Uterus (tissue), 4 donors: ENCODE measurements at places on chromosomes 5 and 9. TPM values are rescaled to one million over a fixed set of nuclear protein-coding genes. Genes with fewer than 3 reads are reported as not detected.

DNA sequence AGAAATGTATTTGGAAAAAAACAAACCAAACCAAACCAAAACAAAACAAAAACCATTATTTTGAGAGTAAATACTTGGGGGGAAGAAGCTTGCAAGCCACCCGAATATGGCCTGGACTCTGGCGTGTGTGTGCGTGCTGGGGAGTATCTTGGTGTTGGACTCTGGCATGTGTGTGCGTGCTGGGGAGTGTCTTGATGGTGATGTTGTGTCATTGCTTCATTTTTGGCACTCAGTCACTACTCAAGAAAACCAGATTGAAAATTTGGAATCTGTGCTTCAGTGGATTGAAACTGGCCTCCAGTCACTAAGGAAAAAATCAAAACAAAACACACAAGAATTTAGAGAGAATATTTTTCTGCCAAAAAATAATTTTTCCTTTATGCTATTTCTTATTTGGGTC, 76.1 kb downstream of the ARRDC3 start:
- H3K27me3 ChIP-seq, result no peaks in the 10 kb centered on the region
- H3K27ac ChIP-seq, result peak overlapping the region; percentile 28
- H3K4me1 ChIP-seq, result no peaks in the 10 kb centered on the region
- no peak overlapping the region for H3K4me3 ChIP-seq

DNA sequence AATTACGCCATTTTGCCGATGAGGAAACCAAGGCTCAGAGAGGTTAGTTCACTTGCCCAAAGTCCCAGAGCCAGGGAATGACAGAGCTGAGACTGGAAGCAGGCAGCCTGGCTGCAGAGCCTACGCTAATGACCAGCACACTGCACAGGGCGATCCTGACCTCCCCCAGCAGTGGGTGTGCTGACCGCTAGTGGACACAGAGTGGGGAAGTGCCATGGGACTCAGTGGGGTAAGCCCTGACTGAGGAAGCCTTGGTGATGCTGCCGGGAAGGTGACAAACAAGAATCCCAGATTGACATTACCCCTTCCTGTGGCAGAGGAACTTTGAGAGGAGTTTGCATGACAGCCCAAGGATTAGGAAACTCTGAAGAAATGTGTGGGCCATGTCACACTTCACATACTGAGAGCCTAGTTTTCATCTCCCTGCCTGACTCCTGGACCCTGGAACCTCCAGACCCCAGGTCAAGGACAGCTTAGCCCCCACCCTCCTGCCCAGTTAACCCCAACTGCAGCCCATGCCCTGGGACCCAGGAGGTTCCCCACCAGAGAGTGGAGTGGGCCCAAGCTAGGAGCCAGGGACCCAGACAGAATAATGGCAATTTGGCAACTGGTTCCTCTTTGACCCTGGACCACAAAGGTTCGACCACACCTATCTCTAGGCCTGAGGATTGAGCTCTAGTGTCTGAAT, 19.7 kb upstream of the CSF1R start:
- no peaks in the 10 kb centered on the region for H3K27me3 ChIP-seq
- no peaks in the 10 kb centered on the region for H3K4me1 ChIP-seq
- H3K4me3 ChIP-seq, result no peak overlapping the region
- H3K27ac ChIP-seq, result no peak overlapping the region
- no peak for DNase-seq

DNA sequence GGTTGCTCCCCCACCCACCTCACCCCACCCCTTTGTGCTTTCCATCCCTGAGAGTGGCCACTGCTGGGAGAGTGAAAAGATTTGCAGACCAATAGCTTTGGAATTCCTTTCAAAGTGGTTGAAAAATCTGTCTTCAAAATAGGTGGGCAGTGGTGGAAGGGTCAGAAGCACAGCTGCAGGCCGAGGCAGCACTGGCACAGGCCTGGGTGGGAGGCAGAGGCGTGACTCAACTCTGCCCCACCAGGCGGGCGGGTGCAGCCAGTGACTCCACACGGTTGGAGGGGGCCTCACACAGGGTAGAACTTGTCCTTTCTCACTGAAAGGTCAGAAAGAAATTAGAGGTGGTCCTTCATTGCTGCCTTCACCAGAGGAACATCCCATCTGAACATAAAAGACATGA, 214.9 kb upstream of the TBCA start:
- H3K27ac ChIP-seq, result no peak overlapping the region
- no peaks in the 10 kb centered on the region for H3K27me3 ChIP-seq
- no peaks in the 10 kb centered on the region for H3K4me1 ChIP-seq
- no peaks in the 10 kb centered on the region for H3K36me3 ChIP-seq

- no peaks in the 10 kb centered on the region for H3K27me3 ChIP-seq
- peak overlapping the region; percentile 57 for H3K27ac ChIP-seq
- no peak for DNase-seq
- no peaks in the 10 kb centered on the region for H3K4me1 ChIP-seq
Observed at GRCh38 chr5:143220748-143221251, 182.7 kb downstream of the NR3C1 start.

Gene ELAVL2
- total RNA-seq, result not detected

GRCh38 chr5:150789943-150790611, 11.5 kb downstream of the SMIM3 start:
- peak overlapping the region; percentile 17 for H3K27ac ChIP-seq
- no peaks in the 10 kb centered on the region for H3K36me3 ChIP-seq
- no peaks in the 10 kb centered on the region for H3K27me3 ChIP-seq
- no peaks in the 10 kb centered on the region for H3K4me1 ChIP-seq

Gene SLC45A2
- not detected for total RNA-seq

- H3K36me3 ChIP-seq, result no peaks in the 10 kb centered on the region
- no peaks in the 10 kb centered on the region for H3K4me1 ChIP-seq
- no peak for DNase-seq
- no peaks in the 10 kb centered on the region for H3K27me3 ChIP-seq
- H3K27ac ChIP-seq, result no peak overlapping the region
- H3K4me3 ChIP-seq, result no peak overlapping the region
Observed at GRCh38 chr5:160089531-160089930, 29.7 kb downstream of the PWWP2A start.

GRCh38 chr5:157113002-157113401, 4.2 kb upstream of the HAVCR2 start:
- no peak overlapping the region for H3K4me3 ChIP-seq
- no peaks in the 10 kb centered on the region for H3K27me3 ChIP-seq
- H3K27ac ChIP-seq, result no peak overlapping the region
- H3K4me1 ChIP-seq, result no peaks in the 10 kb centered on the region
- H3K36me3 ChIP-seq, result no peaks in the 10 kb centered on the region
- no peak for DNase-seq

- no peak for DNase-seq
- no peaks in the 10 kb centered on the region for H3K27me3 ChIP-seq
- no peak overlapping the region for H3K4me3 ChIP-seq
- H3K4me1 ChIP-seq, result no peaks in the 10 kb centered on the region
Observed at GRCh38 chr9:118640836-118641560, 728.2 kb downstream of the BRINP1 start.

Gene ADAMTS13
- 4.9 TPM for total RNA-seq

DNA sequence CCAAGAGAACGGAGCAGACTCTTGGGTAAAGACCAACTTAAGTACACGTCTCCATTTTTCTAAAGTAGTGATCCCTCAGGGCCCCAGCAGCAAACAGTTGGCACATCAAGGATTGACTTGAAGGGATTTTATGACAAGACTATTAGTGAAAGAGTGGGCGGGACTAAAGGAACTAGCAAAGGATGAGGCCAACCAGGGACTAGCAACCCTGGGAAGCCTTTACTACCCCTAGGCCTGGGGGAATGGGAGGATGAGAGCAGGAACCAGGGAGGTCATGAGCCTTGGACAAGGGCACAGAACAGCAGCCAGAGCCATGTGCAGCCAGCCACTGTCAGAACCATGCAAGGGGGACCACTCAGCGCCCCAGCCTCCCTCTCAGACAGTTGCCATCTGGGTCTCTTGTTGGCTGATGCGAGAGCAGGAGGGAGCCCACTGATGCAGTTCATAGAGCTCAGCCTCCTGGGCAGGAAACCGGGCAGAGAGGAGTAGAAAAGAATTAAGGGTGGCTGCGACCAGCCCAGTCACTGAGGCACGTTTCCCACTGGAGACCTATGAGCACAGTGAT, 28.1 kb downstream of the TGFBI start:
- no peak overlapping the region for H3K4me3 ChIP-seq
- no peaks in the 10 kb centered on the region for H3K27me3 ChIP-seq
- H3K4me1 ChIP-seq, result peaks cover 7% of the 10 kb centered on the region
- DNase-seq, result no peak
- peak overlapping the region; percentile 84 for H3K27ac ChIP-seq

Gene RABEPK
- 16.0 TPM for total RNA-seq

DNA sequence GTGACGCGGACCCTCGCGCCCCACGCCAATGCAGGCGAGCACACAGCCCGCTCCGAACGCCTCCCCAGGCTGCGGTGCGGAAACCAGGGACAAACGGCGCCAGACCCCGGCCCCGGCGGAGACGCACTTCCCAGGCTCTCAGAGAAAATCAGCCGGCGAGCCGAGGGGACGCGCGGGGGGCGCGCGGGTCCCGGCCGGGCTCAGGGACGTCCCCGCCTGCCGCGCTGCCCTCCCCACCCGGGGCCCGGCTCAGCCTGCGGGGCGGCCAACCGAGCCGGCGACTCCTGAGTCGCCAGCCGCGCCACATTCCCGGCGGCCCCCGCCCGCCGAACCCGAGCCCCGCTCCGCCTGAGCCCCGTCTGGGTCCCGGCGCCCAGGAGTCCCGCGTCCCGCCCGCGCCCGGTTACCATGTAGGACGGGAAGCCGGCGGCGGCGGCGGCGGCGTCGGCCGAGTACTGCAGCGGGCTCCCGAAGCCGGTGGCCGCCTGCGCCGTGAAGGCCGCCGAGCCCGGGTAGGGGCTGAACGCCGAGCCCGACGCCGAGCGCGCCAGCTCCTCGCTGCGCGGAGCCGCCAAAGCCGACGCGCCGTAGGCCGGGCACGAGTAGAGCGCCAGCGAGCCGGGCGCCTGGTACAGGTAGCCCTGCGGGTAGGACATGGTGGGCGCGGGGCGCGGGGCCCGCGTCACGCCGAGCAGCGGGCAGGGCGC, 566 bp downstream of the IRX2 start:
- no peak overlapping the region for H3K27ac ChIP-seq
- no peaks in the 10 kb centered on the region for H3K4me1 ChIP-seq
- no peaks in the 10 kb centered on the region for H3K27me3 ChIP-seq
- H3K36me3 ChIP-seq, result no peaks in the 10 kb centered on the region

- H3K27ac ChIP-seq, result no peak overlapping the region
- H3K27me3 ChIP-seq, result no peaks in the 10 kb centered on the region
- H3K36me3 ChIP-seq, result no peaks in the 10 kb centered on the region
- DNase-seq, result no peak
Observed at GRCh38 chr5:87394411-87395165, 18.1 kb downstream of the CCNH start.

DNA sequence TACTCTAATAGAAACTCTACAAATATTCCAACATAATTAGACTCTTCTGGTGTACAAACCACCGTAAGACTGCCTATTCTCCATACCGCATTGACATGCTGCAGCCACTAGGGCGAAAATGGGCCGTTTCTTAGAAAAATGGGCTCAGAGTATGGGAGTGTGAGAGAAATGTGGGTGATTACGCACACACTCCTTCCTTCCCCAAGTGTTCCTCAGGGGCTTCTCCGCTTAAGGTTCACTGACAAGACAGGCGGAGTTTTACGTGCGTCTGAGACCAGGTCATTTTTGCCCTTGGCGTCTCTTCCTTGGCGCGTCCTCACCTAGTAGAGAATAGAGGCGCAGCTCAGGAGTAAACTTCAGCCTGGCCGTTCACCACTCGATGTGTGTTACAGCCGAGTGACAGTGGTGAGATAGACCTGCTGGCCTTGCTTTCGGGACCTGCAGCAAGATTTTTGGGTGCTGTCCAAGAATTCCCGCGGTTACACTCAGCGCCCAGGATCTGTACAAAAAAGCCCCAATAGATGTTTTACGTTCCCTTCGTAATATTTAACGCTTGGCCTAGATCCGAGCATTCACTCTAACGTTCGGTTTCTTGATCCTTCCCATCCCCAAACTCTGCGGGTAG, 1.8 kb upstream of the NTRK2 start:
- peak overlapping the region; percentile 4 for H3K4me3 ChIP-seq
- DNase-seq, result no peak
- H3K4me1 ChIP-seq, result peaks cover 3% of the 10 kb centered on the region
- no peaks in the 10 kb centered on the region for H3K27me3 ChIP-seq
- H3K36me3 ChIP-seq, result no peaks in the 10 kb centered on the region
- no peak overlapping the region for H3K27ac ChIP-seq

GRCh38 chr5:27308153-27308552, 269.8 kb upstream of the CDH9 start:
- H3K27ac ChIP-seq, result no peak overlapping the region
- no peak for DNase-seq
- H3K36me3 ChIP-seq, result no peaks in the 10 kb centered on the region
- no peaks in the 10 kb centered on the region for H3K27me3 ChIP-seq
- no peaks in the 10 kb centered on the region for H3K4me1 ChIP-seq

- H3K4me1 ChIP-seq, result no peaks in the 10 kb centered on the region
- DNase-seq, result no peak
- no peak overlapping the region for H3K4me3 ChIP-seq
Observed at GRCh38 chr9:95463148-95464060, 53.4 kb downstream of the PTCH1 start.

GRCh38 chr5:8239198-8239597, 370.2 kb downstream of the MTRR start:
- DNase-seq, result no peak
- H3K27me3 ChIP-seq, result no peaks in the 10 kb centered on the region
- no peaks in the 10 kb centered on the region for H3K4me1 ChIP-seq
- H3K4me3 ChIP-seq, result no peak overlapping the region
